Cortex of kidney (tissue), 1 donor: ENCODE measurements at places on chromosomes 12 and 14.

- DNase-seq, result no peak
Measured at GRCh38 chr12:14018080-14018479, 36.7 kb upstream of the GRIN2B start.

GRCh38 chr12:114407842-114408411 is 2.0 kb upstream of the TBX5 start:
- no peak for DNase-seq

GRCh38 chr12:4269279-4269991 is 4.1 kb upstream of the CCND2 start:
- DNase-seq, result no peak

GRCh38 chr14:80535171-80535570 is 323.9 kb upstream of the DIO2 start:
- no peak for DNase-seq

- no peak for DNase-seq
Measured at GRCh38 chr12:57713209-57713608, 19.3 kb downstream of the OS9 start.

DNA sequence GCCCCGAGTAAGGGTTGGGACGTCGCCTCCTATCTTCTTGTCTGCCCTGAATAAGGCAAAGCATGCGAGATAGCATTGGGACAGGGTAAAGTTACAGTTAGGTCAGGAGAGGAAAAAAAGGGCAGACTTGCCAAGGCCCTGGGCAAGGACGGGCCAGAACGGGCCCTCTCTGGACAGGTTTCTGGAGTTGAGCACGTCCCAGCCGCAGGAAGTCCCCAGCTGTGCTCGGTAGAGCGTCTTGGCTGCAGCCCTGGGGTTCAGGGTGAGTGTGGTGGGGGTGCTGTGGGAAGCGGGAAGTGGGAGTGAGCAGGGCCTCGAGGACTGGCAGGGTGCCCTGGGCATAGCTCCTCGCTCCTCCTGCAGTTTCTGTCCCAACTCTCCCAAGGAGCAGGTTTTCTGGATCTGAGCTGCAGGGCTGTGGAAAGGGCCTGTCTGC is 5.4 kb downstream of the RPS6KL1 start:
- no peak for DNase-seq

DNA sequence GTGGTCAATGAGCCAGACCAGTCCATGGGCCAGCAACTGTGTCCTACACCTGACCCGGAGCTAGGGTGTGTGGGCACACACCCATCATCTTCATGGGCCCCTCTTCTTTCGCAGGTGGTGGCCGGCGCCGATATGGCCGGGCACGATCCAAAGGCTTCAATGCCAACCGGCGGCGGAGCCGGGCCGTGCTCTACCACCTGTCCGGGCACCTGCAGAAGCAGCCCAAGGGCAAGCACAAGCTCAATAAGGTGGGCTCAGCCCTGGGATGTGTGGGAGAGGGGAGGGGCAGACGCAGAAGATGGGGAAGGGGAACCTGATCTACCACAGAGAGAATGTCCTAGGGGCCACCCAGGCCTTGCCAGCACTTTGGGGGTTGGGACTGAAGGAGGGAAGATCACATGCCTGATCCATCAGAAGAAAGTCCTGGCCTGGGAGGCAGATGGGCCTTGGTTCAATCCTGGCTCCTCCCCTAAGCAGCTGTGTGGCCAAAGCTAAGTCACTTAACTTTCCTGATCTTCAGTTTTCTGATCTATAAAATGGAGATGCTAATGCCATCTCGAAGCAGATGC is 3.8 kb downstream of the KCNH3 start:
- no peak for DNase-seq

- no peak for DNase-seq
Measured at GRCh38 chr12:26017484-26018211, 59.2 kb downstream of the RASSF8 start.

GRCh38 chr12:120230326-120230973 is 29.5 kb upstream of the RPLP0 start:
- no peak for DNase-seq

- no peak for DNase-seq
Measured at GRCh38 chr12:8668441-8668840, 5.8 kb upstream of the MFAP5 start.

- no peak for DNase-seq
Measured at GRCh38 chr12:19576506-19577280, 137.4 kb downstream of the AEBP2 start.

- DNase-seq, result no peak
Measured at GRCh38 chr14:81295958-81296923, 75.5 kb upstream of the GTF2A1 start.

DNA sequence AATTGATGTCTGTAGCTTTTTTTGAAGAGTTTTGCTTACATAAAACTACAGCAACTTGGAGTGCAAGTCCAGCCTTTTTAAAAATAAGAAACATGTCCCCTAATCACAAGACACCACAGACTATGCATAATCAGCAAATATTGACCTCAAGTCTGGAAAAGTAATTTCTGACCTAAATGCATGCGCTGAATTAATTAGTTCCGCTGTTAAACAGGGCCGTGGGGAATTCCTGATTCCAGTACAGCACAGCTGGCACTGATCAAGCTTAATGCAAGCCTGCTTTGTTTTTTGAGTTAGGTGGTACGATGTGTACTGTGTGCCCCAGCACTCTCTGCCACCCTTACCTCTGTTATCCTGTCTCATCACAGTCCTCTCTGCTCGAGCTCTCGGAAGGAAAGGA is 9.2 kb downstream of the MLH3 start:
- no peak for DNase-seq

GRCh38 chr14:80681651-80682050 is 259.9 kb downstream of the CEP128 start:
- DNase-seq, result no peak

- DNase-seq, result no peak
Measured at GRCh38 chr14:89455412-89455811, 38.4 kb upstream of the FOXN3 start.

DNA sequence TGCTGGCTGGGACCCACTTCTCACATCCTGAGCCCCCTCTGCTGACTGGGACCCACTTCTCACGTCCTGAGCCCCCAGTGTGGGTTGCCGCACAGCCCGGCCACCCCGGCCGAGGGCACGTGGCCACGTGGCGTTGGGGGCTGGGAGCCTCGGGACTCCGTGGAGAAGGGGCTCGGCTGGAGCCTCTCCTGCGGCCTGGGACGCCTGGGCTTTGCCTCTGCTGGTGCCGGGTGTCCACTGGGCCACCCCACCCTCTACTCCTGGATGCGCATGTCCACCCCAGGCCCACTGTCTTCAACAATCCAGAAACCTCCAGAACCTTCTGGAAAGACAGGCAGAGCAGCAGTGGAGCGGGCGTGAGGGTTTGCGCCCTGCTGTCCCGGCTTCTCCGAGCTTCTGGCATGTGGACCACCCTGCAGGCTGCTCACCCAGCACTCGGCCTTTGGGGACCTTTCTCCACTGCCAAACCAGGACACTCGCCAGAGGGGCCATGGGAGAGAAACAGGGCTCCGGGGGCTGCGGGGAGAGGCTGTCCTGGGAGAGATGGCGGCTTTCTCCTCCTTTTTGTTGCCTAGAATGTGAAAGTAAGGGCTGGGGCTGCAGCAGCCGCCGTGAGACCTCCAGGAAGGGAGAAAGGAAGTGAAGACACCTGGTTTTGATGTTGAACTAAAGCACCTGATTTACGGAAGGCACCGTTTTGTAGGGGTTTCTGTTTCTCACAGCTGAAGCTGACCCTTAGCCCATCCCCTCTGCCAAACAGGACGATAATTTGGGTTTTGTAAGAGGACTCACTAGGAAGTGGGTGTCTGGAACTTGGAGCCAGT is 30.0 kb downstream of the NOC4L start:
- no peak for DNase-seq

DNA sequence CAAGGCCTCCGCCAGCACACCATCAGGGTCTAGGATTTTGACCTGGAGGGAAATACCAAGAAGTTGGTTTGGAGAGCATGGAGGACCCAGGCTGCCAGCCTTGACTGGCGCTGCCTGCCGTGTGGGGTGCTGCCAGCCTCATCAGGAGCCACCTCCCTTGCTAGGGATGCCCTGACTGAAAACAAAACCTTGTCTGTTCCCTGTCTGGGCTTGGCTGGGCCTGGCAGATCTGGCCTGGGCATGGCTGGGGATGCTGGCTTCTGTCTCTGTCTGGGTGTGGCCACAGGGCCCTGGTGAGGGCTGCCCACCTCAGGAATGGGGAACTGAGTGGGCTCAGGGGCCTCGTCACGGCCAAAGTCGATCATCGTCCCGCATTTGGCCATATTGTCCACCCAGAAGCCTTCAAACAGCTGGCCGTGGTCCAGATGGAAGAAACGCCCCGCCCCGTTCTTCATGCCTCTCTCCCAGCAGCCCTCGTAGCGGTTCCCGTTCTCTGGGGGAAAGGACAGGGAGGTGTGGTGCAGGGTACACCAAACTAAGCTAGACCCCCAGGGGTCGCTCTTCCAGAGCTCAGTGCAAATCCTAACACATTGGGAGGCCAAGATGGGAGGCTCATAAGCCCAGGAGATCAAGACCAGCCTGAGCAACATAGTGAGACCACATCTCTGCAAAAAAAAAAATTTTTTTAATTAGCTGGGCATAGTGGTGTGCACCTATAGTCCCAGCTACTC is 16.5 kb downstream of the MORN3 start:
- DNase-seq, result no peak

DNA sequence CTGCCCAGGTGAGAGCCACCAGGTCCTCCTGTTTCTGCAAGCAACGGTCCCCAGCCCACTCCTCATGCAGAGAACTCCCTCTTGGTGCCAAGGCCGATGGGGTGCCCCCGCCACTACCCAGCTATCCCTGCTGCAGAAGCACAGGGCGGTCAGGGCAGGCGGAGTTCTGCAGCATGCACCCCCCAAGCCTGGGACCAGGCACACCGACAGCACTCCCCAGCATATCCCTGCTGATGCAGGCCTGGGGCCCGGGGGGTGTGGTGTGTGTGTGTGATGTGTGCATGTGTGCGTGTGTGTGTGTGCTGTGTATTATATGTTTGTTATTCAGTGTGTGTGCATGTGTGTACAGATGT is 27.7 kb upstream of the FZD10 start:
- no peak for DNase-seq

GRCh38 chr14:103828315-103828967 is 18.9 kb downstream of the PPP1R13B start:
- no peak for DNase-seq

- DNase-seq, result no peak
Measured at GRCh38 chr14:81557146-81557545, 23.5 kb upstream of the SEL1L start.

GRCh38 chr12:113222730-113223531 is 1.7 kb downstream of the TPCN1 start:
- DNase-seq, result no peak

DNA sequence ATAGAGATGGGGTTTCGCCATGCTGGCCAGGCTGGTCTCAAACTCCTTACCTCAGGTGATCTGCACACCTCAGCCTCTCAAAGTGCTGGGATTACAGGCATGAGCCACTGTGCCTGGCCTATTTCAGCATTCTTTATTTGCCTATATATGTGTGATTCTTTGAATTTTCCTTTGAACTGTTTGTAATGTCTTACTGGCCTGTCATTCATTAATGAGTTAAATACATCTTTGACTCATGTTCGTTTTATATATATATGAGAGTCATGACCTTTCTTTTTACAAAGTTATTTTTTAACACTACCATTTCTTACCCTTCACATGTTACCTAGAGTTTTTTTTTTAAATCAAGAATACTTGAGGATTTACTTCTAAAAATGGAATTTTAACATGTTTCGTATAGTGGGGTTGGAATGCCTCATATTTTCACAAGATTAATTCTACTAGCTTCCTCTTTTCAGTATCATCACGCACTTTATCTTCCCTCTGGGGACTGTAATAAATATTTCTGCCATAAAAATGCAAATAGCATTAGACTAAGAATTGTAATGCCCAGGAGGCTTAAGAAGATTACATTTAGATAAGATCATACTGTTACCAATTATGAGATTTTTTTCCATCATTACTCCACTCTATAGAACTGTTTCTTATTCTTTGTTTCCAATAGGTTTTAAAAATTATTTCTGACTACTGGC is 66.7 kb downstream of the NTN4 start:
- no peak for DNase-seq

GRCh38 chr12:17296882-17297281 is 690.9 kb upstream of the LMO3 start:
- no peak for DNase-seq

- DNase-seq, result no peak
Measured at GRCh38 chr12:49693931-49694444, 13.2 kb downstream of the FMNL3 start.

DNA sequence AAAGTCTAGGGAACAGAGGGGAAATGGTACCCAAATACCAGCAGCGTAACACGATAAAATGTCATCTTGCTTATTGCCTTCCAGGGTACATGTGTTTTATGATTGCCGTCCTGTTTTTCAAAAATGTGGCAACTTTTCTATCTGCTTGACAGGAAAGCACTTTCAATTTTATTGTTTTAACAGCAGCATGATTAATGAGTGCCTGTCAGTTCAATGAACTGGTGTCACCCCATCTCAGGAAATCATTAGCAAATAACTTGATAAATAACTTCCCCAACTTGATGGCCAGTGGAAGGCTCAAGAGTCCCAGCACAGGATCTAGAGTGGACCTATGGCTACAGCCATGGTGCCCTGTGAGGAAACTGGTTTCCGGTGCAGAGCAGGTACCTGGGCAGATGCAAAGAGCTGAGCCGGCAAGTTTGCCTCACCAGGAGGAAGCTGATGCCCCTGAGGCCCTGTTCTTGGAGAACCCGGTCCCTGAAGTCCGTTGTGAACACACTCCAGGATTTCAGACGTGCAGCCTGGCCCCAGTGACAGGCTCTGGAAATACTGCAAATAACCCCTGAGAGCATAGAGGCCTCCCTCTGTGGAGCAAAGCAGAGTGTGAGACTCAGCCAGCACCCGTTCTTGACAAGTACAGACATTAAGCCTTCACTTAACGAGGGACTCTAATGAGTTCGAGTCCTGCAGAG is 173.5 kb upstream of the SFSWAP start:
- no peak for DNase-seq

DNA sequence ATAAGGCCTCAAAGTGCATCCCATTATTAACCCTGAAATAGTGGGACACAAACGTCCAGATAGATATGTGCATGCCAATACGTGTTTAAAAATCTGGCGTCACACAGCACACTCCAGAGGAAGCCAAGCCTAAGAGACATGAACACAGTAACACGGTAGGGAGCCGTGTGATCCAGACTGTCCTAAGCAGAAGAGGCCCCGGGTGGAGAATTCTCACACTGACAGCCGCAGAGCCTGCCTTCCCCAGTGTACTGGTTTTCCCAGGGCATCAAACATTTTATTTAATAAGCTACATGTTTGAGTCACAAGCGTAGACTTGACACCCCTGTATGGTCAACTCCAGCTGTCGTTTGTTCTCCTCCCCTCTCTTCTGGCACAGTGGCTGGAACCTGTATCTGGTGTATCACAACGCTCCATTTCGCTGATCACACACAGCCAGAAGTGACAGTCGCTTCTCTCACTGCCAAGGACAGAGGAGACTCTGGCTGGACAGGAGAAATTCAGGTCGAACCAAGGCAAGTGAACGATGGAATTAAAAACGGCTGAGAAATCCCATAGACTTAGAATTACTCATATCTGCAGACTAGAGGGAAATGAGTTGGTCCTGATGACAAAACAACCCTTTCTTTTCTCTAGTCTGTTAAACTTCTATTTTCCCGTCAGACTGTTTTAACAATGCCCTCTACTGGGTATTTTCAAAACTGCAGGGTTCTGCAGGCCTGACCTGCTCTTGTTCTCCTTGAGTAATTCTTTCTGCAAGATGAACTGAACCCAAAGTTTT is 359.9 kb downstream of the RGS6 start:
- DNase-seq, result no peak
